ENCODE measurements at places on chromosomes 11 and 22.

DNA sequence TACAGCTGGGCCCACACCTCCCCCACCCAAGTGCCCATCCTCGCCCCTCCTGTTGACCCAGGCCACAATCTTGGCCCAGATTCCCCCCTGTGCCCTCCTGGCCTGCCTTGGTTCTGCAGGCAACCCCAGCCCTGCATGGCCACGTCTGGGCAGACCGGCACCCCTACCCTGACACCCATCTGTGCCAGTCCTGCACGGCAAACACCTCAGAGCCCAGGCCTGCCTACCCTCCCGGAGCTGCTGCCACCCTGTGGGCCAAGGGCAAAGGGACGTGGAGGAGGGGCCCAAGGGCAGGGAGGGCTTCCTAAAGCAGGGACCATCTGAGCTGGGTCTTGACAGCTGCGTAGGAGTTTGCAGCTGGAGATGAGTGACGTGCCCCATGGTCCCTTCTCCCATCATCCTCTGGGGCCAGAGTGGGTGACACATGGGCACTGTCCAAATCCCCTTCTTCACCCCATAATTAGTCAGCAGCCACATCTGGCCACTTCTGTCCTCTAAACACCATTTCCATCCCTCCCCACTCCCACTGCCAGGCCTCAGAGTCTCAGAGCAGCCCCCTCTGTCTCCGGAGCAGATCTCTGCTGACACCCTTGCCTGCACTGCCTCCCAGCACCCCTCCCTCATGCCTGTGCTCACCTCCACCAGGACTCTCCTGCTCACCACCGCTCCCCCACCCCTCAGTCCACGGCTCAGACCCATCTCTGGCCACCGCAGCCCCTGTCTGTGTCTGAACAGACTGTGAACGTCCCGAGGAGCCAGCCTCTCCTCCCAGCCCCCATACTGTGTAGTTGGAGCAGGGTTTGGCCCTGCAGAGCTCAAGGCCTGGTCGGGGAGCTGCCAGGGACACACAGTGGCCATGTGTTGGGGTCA is 35.6 kb upstream of the PPARA start:
- DNase-seq = no peak

GRCh38 chr11:124983674-124984511 is 29.9 kb downstream of the CCDC15 start:
- DNase-seq = no peak

DNA sequence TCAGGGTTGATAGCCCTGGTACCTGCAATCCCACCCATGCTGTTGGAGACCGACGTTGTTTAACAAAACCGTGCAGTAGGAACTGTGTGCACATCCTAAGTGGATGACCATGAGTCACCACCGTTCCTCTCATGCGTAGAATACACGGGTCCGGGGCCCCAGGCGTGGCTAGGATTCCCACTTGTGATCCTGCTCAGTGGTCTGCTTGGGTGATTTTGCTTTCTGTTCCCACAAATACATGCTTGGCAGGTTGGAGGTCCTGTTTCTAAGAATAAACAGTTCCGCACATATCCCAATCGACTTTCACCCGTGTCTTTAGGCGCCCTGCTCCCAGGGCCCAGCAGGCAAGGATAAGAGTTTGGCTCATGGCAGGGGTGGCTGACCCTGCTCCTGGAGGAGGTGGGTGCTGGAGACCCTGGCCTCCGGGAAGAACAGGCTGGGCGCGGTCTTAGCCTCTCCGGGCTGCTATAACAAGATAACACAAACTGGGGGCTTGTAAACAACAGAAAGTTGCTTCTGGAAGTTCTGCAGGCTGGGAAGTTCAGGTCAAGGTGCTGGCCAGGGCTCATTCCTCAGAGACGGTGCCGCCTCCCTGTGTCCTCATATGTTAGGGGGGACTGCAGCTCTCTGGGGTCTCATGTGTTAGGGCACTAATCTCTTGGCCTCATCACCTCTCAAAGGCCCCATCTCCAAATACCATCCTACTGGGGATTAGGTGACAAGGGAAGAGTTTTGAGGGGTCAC is 1028.3 kb downstream of the BRD1 start:
- no peak for DNase-seq

DNA sequence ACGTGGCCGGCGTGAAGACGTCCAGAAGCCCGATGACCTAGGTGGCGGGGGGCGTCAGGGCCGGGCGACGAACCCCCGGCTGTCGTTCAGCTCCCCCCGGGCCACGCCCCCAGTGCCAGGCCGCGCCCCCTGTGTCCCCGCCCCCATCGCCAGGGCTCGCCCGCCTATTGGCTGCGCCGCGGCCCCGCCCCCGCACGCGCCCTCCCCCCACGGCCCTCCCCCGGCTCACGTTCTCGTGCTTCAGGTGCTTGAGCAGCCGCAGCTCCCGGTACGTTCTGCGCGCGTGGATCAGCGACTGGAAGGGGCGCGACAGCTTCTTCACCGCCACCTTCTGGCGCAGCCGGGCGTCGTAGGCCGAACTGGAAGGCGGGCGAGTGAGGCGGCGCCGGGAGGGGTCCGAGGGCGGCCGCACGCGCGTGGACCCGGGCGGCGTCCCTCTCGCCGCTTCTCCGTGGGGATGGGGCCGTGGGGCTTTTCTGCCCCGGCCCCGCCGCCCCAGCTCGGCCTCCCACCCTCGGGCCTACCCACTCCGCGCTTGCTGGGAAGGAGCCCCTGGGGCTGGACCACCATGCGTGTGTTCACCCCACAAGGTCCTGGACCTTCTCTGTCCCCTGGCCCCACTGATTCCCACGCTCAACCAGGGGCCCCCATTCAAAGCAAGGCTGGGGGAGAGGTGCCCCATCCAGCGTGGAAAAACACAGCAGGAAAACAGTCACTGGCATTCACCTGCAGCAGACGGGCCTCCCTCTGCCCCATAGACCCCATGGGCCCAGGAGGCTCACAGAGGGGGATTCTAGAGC is 2.4 kb downstream of the MAPK11 start:
- no peak for DNase-seq

DNA sequence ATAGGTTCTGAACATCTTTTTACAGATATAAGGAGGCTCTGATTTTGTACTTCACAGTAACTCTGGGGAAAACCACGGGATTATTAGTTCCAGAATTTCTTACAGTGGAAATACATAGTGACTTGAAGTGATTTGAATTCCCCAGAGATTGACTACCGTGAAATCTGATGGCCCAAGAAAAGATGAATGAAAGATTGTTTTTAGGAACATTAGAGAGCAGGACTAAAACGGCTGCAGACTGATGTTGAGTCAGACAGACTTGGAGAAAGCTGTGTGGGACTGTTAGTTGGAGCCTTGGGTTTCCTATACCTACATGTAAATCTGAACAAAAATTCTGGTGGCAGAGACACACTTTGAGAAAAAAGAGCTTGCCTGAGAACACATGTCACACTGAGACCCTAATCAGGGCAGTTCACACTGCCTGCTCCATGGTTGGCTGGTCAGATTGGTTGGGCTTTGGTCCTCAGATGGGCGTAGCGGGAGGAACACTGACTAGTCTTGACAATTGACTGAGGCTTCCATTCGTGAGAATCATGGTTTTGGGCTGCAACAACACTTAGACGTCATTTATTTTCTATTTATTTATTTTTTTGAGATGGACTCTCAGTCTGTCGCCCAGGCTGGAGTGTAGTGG is 6.8 kb downstream of the PPP6R3 start:
- DNase-seq = no peak

- no peak for DNase-seq
Observed at GRCh38 chr11:9847636-9848035, 183.8 kb downstream of the SWAP70 start.

DNA sequence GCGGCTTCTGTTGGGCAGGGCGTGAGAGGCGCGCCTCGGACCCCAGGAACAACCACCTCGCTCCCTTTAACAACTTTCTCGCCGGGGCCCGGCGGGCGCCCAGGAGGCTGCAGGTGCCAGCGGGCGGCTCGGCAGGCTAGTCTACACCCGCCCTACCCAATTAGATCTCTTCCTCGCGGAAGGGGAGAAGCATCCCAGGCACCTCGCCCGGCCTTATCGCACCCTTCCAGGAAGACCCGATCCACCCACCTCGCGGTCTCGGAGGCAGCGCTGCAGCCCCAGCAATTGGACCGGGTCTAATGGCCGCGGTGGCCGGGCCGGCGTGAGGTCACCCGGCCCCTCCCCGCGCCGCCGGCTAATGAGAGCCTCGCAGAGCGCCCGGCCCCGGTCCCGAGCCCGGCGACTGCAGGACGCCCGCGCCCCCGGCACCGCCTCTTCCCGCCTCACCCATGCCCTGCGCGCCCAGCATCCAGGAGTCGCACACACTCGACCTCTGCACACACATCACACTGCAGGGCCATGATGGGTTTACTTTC is at the start of gene PLAAT3:
Gene PLAAT3, minus strand, starts transcription at position 298 of the 536 bp plus-strand sequence. CDS start 419 bp downstream, outside the sequence.
- no peak for DNase-seq

DNA sequence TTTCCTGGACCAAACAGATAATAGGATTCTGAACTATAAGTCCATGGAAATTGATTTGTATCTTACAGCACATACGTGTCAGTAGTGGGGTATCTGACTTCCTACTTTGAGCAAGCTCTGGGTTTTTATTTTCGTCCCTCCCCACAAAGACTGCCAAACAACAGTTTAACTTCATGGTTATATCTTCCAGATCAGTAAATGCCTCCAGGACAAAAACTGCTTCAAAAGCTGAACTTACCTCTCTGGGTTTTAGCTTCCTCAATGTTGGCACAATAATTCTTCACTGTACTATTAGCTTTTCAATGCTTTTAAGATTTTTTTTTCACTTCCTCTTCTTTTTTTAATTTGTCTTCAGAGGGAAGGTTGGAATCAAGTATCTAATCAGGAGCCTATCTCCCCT is 4.2 kb upstream of the DPF2 start:
- no peak for DNase-seq

GRCh38 chr11:2818503-2818902 is 67.1 kb downstream of the CDKN1C start:
- DNase-seq = no peak

GRCh38 chr11:97218011-97218410 is 828.2 kb downstream of the JRKL start:
- no peak for DNase-seq

DNA sequence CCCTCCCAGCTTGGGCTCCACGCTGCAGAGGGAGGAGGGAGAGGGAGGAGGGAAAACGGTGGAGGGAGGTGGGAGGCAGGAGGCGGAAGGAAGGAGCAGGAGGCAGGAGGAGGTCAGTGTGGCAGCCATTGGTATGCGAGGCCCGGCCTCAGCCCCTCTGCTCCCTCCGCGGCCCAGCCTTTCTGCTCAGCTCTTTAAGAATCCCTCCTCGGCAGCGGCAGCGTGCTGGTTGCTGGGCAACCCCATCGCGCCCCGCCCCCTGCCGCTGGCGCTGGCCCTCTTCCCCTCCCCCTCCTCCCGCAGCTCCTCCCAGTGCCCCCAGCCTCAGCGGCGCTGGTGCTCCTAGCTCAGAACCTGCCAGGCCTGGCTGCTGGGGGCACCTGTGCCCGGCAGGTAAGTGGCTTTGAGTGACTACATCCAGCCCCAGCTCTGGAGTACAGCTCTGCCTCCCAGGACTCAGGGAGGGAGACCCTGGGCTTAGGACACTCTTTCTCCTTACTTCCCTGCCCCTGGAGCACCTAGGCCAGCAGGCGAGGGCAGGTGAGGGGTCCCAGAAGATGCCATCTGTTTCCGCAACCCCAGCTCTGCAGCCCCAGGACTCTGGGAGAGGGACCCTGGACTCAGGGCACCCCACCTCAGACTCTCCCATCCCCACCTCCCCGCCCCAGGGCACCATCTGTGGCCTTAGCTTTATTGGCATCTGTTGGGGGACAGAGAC is 7.2 kb upstream of the FLRT1 start:
- no peak for DNase-seq

GRCh38 chr22:46090631-46091201 is 59.6 kb upstream of the PPARA start:
- peak; percentile 28 for DNase-seq

DNA sequence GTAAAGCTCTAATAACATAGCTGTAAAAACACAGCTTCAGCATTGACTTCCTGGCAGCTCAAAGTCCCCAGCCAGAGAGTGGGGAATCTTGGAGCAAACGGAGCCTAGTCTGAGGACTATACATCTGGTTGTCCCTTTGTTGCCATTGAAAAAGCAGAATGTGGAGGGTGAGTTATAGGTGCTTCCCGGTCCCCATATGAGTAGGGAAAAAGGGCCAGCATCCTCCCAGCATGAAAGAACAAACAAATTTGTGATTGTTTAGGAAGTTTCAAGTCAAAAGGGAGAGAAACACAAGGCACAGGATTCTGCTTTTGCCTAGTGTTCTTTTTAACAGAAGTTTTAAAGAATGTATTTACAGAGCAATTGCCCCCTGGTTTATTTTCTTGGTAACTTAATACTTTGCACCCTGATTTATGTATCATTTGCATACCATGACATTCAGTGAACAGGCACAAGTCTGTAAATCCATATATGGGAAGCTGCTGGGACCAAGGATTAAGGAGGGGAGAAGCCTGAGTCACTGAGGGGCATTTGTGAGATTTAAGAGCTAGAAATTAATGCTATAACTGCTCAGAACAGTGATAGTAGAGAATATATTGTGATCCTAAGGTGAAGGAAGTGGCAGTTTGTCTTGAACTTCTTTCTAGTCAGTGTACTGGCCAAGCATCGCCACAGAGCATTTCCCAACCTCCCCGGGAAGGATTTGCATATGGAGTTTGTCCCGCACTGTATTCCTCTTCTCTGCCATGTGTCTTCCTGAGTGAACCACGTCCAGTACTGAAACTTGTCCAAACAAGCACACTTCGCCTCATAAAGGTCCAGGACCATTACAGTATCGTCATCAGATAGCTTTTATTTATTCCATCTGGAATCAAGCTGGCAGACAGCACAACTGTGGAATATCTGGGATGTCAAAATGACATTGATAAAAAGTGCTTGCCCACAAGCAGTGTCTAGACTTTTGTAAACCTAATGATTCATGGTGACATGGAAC is 103.0 kb downstream of the DBX1 start:
- no peak for DNase-seq

DNA sequence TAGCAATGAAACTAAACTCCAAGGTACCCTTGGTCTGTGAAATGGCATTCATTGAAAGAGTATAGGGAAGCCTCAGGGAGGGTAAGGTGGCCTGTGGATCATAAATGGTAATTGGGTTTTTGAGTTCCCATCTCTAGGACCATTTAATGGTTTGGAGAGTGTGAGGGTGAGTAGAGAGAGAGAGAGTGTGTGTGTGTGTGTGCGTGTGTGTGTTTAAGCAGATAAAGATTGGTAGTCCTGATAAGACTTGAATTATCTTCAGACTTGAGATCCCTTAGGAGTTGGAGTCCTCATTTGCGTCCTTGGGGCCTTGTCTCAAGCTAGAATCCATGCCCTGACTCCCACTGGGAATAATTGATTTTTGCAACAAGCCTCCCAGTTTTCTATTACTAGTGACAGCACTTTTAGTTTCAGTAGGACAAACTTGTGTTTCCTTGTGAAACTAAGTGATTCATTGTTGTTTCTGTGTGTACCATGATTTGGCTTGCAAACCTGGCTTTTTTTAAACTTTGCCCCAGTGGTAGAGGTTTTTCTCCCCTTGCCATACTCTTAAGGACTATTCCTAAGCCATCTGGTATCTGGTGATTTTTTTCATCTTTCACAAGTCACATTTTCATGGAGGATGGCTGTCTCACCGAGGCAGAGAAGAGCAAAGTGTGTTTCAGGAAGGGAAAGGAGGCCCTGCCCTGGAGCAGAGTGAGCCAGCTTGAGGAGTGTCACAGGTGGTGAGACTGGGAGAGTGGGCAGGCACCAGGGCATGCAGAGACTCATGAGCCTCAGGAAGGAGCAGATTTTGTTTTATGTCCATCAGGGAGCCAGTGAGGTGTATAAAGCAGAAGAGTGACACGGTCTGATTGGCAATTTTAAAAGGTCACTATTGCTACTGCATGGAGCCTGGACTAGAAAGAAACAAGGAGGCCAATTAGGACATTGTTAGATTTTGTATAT is 26.7 kb downstream of the ALKBH3 start:
- DNase-seq = no peak

GRCh38 chr11:75563978-75564552 is 2.0 kb downstream of the SERPINH1 start:
- no peak for DNase-seq

Measured in GOT3 (cell line).